ENCODE measurements at places on chromosomes 4 and X.

DNA sequence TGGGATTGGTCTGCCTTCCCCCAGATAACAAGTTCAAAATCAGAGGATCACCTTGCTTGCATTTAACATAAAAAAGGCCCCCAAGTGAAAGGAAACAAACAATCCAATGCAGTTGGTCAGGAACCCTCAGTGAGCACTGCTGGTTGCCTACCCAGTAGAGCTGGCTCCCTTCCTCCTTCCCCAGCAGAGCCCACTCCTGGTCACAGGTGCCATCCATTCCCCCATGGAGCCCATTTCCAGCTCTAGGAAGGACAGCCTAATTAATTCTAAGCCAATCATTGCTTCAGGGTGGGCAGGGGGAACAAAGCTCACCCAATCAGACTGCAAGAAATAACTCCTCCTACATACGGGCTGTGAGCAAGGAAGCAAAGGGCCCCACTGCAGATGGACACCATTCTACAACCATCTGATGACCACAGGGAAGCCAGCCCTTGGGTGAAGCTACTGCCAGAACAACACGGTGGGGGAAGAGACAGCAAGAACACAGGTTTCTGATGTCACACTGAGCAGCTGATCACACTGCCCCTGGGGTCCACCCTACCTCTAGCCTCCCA lies 86.5 kb downstream of the SH3KBP1 start:
- DNase-seq = no peak

- DNase-seq = no peak
Observed at GRCh38 chrX:9927698-9928482, 39.3 kb upstream of the CLDN34 start.

GRCh38 chr4:11299836-11300235 lies 128.9 kb downstream of the HS3ST1 start:
- no peak for DNase-seq

DNA sequence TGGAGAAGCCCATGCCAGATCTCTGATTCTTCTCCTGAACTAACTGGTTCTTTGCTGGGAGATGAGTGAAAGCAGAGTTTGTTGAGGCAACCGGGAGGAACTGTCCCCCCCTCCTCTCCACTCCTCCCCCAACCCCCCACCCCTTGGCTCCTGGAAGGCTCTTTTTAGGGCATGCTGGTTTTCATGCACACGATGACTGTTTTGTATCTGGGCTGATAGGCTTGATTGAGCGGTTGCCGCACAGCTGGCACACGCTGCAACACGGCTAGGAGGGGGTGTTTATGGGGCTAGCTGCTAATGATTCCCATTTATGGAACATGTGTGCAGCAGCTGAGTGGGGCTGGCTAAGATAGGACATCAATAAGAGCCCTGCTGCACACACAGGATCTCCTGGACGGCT lies 137.2 kb downstream of the SMIM20 start:
- DNase-seq = no peak

DNA sequence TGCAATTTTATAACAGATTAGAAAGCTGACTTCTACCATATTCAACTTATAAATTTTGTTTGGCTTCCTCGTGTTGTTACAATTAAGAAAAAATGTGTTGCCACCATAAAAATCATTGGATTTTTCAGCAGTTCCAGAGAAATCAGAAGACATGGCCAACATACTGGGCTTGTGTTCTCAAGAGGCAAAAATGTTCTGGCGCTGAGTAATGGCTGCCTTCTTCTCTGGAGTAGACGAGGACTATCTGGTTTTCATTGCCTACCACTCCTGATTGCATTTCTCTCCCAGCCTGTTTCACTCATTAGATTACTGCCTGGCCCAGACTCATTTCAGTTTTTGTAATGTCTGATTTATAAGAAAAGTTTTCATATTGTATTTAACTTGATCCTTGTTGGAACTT lies 122.3 kb downstream of the ARHGAP10 start:
- no peak for DNase-seq

- no peak for DNase-seq
Observed at GRCh38 chrX:154661170-154661569, 7.8 kb upstream of the CTAG2 start.

GRCh38 chrX:49153467-49153866 lies 9.1 kb upstream of the MAGIX start:
- DNase-seq = no peak

- DNase-seq = no peak
Observed at GRCh38 chrX:120697053-120697452, 67.2 kb upstream of the C1GALT1C1 start.

- DNase-seq = no peak
Observed at GRCh38 chr4:99735822-99736221, 78.2 kb upstream of the C4orf54 start.

DNA sequence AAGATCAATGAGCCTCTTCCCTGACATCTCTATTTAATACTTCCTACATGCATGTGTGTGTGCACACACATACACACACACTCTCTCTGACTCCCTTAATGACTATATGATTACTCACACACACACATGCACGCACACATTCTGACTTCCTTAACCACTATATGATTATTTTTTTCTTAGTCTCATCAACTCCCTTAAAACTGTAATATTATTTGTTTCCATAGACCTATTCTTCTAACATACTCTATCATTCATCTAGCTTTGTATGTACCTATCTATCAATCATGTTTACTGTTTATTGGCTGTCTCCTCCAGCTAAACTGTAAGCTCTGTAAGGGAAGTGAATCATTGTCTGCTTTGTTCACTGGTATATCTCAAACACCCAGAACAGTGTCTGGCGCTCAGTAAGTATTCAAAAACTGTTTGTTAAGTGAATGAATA lies 236.6 kb downstream of the RASL11B start:
- DNase-seq = no peak

- no peak for DNase-seq
Observed at GRCh38 chr4:87057835-87058355, 123.1 kb downstream of the AFF1 start.

DNA sequence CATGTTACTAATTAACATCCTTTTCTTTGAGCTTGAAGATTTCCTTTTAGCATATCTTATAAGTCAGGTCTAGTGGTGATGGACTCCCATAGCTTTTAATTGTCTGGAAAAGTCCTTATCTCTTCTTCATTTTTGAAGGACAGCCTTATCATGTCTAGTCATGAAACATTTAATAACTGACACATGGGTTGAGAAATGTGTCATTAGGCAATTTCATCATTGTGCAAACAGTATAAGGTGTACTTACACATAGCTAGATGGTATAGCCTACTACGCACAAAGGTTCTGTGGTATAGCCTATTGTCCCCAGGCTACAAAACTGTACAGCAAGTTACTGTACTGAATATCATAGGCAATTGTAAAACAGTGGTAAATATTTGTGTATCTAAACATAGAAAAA lies 34.5 kb upstream of the ALG13 start:
- no peak for DNase-seq

DNA sequence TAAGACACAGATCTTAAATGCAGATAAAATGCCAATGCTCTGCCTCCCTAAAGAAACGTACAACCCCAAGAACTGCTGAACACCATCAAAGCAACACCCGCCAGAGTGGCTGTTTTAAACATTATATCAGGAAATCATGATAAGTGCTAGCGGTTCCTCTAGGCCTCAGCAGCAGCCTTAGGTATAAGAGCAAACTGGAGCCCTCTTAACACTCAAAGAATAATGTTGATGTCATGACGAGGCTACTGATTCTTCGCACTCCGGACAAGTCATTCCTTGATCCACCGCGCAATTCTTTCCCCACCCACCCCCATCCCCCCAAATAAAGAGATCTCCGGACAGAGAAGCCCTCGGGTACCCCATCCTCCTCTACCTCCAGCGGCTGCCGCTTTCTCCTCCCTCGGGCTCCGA lies 507 bp downstream of the LIN54 start:
- DNase-seq = no peak

GRCh38 chr4:86272669-86273068 lies 87.2 kb downstream of the MAPK10 start:
- DNase-seq = no peak

DNA sequence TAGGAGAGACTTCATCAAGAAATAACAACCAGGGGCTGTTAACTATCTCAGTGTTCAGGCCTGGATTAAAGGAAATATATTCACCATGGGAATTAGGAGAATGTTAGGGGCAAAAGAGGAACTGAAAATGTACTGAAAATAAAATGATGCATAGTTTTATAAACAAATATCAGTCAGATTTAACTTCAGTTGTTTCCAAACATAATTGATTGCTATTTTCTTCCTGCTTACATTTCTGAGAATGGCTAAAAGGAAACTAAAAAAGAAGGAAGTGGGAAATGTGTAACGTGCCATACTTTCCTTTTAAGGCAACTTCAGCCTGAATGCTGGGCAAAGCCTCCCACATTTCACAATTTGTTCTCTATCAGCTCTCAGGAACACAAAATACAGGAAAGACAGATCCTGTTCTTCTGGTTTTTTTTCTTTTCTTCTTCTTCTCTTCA lies 178.1 kb downstream of the MAML3 start:
- no peak for DNase-seq

GRCh38 chr4:186151499-186151898 lies 39.9 kb upstream of the CYP4V2 start:
- no peak for DNase-seq

All from AG09319 (cell line).